Amniotic stem cell (primary cell): ENCODE measurements at places on chromosomes 3 and 15.

GRCh38 chr3:151869181-151869580 lies 4.3 kb upstream of the SUCNR1 start:
- no peak for DNase-seq

- DNase-seq, result no peak
Measured at GRCh38 chr15:82804575-82804949, 1.3 kb downstream of the FSD2 start.

DNA sequence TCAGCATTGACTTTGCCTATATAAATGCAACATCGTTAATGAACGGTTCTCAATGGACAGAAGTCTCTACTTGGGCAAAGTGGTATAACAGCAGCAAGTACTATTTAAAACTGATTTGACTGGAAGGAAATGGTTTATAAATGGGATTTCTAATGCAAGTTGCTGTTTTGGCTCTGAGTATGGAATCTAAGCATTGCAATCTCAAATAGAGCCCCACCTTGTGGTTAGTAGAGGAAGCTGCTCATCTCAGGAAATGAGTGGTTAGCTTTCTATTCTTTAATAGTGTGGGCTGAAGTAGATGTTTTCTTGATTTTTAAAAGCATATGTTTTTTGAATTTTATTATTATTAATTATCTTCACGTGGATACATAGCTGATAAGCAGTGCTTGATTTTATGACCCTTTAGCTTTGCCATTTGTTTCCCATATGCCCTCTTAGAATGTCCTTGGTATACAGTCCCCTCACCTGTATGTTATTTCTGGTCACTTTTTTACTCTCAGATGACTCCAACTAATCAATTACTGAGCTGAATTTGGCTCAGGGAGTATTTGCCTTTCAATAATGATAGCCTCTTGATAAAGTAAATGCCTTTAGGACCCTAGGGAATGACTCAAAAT lies 67.1 kb downstream of the OXSM start:
- peak; percentile 22 for DNase-seq

- no peak for DNase-seq
Measured at GRCh38 chr3:58179235-58180098, 31.3 kb downstream of the DNASE1L3 start.

- DNase-seq, result no peak
Measured at GRCh38 chr3:172132159-172132586, 92.8 kb downstream of the FNDC3B start.

- DNase-seq, result no peak
Measured at GRCh38 chr3:8734137-8734878, 706 bp downstream of the CAV3 start.

- DNase-seq, result no peak
Measured at GRCh38 chr3:123134671-123135070, 67.1 kb upstream of the SEC22A start.

- DNase-seq, result no peak
Measured at GRCh38 chr15:68819495-68820294, 1.0 kb downstream of the ANP32A start.

GRCh38 chr3:69197922-69198530 lies 75.6 kb upstream of the LMOD3 start:
- no peak for DNase-seq

DNA sequence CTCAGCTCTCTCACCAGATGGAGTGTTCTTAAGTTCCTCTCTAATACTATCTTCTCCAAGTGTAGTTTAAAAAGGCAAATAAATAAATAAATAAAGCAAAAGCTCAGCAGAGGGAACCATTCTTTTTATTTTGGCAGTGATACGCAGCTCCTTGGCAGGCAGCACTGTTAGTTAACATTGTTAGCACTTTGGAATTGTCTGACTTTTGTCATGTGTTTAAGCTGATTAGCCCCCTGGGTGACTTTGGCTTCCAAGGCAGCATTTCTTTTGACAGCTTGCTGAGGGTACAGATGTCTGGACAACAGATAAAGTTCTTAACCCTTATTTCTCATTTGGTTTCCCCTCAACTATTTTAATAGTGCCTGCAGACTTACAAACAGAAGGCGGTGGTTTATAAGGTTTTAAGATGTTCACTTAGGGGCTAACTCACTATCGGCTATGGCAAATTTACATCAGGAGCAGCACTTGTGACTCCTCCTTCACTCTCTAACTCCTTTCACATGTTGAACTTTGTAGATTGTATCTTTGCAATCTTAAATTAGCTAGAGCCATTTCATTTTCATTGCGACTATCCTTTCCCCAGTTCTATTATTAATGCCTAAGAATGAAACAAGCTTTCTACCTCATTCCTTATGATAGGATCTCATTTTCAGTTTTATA lies 213.4 kb downstream of the ZBBX start:
- DNase-seq, result no peak

- peak; percentile 21 for DNase-seq
Measured at GRCh38 chr15:63013052-63013808, 29.3 kb upstream of the TPM1 start.

DNA sequence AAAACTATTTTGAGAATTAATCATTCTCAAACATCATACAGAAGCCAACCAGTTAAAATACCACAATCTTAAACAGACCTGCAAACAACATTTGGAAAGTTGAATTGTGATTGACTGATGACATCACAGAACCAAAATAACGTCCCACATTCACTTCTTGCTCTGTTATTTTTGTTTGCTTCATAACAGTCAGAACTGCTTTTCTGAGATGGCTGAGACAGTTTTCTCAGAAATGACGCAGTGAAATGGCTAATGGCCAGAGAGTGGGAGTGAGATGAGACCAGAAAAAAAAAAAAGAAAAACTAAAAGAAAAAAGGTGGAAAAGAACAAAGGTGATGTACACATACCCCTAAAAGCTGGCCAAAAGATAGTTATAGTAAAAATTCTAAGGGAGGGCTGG lies 1061.2 kb downstream of the FHIT start:
- no peak for DNase-seq

DNA sequence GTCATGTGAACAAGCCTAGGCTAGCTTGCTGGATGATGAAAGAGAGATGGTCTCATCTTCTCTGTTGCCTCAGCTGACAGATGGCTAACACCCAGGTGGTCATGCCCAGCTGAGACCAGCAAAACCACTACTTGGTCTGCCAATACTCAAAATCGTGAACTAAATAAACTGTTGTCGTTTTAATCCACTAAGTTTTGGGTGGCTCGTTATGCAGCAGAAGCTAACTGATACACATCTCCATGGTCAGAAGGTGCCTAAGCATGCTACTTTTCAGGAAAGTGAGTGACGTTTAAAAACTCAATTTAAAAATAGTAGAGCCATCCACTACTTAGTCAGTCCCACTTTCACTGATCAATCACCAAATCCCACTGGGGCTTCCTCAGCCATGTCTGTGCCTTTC lies 52.8 kb downstream of the CCR4 start:
- DNase-seq, result no peak

DNA sequence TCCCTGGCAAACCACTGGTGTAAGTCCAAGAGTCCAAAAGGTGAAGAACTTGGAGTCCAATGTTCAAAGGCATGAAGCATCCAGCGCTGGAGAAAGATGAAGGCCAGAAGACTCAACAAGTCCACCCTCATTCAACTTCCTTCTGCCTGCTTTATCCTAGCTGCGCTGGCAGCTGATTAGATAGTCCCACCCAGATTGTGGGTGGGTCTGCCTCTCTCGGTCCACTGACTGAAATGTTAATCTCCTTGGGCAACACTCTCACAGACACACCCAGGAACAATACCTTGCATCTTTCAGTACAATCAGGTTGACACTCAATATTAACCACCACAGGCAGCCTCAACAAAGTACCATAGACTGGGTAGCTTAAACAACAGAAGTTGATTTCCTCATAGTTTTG lies 245.9 kb upstream of the IGF1R start:
- no peak for DNase-seq

DNA sequence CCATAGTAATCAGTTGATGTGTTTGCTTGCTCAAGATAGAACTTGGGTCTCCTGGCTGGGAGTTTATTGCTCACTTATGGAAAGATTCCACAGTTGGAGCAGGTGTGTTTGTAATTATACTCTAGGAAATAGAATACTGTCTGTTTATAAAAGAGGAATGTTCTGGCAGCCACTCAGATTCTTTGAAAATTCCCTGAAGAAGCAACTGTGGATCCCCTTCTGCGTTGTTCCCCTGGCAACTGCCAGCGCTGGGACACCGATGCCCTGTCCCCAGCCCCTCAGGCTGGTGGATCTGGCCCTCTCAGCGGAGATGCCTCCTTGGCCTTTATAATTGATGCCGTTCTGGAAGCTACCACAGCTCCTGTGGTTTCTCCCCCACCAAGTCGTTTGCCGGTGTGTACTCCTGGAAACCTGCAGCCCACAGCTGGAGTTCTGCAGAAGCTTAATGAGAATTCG lies 225.9 kb downstream of the ITPR1 start:
- DNase-seq, result no peak

- DNase-seq, result no peak
Measured at GRCh38 chr3:151135541-151136337, 50.3 kb downstream of the MED12L start.

GRCh38 chr3:26588931-26589330 lies 33.6 kb upstream of the LRRC3B start:
- DNase-seq, result no peak

DNA sequence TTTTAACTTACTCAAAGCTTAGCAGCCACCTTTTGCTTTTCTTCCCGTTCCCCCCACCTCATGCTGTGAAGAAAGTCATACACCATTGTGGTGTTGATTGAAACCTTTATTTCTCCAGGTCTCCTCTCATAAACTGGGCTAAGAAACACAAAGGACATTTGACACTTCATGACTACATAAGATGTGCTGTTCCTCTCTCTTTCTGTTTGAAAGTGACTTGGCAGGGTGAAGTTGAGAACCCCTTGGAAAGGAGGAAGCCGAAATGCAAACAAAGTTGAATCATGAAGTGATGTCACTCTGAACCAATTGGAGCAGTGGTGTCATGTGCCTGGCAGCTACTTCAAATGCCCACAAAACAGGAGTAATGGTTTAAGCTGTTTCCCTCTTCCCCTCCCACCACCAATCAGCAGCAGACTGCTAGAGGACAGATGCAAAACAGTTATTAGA lies 174.7 kb downstream of the IGF1R start:
- DNase-seq, result no peak

DNA sequence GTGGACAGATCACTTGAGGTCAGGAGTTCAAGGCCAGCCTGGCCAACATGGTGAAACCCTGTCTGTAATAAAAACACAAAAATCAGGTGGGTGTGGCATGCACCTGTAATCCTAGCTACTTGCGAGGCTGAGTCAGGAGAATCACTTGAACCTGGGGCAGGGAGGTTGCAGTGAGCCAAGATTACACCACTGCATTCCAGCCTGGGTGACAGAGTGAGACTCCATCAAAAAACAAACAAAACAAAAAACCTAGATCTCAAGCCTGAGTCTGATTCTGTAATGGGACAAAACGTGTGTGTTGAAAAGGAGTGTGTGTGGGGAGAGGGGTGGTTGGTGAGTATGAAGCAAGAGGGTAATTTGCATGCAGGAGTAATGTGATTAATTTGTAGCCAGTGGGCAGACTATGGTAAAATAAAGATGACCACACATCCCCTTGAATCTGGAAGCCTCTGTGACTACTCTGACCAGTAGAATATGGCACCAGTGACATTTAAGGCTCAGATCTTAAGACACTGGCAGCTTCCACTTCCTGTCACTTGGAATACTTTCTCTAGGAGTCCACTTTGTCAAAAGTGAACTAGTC lies 18.4 kb upstream of the OPA1 start:
- DNase-seq, result no peak

DNA sequence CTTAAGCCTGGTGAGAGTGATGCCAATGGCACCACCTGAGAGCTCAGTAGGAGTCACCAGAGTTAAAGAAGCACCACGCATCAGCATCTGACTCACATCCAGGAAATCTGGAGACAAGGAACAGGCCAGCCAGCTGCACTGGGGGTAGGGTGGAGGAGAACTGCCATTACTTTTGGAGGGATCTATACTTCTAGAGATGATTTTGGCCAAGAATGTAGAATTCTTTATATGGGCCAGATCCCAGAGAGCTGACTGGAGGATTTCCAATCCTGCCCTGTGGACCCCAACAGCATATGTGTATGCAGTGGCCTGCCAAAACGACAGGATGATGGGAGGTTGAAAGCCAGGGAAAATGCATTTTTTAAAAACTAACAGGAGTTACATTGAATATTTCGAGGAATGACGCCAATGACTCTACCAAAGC lies 29.8 kb downstream of the CCR3 start:
- no peak for DNase-seq

GRCh38 chr3:131216801-131217200 lies 164.8 kb upstream of the NUDT16 start:
- DNase-seq, result peak; percentile 3

GRCh38 chr3:14532691-14533456 lies 7.3 kb downstream of the GRIP2 start:
- no peak for DNase-seq

- DNase-seq, result no peak
Measured at GRCh38 chr3:11551036-11551435, 92.7 kb downstream of the VGLL4 start.

GRCh38 chr3:59535791-59536221 lies 486.0 kb upstream of the CFAP20DC start:
- no peak for DNase-seq

- DNase-seq, result no peak
Measured at GRCh38 chr3:155248531-155249187, 44.8 kb downstream of the STRIT1 start.

- DNase-seq, result no peak
Measured at GRCh38 chr3:38614651-38615352, 34.7 kb downstream of the SCN5A start.

GRCh38 chr3:160052385-160053047 lies 63.9 kb downstream of the IL12A start:
- DNase-seq, result no peak

GRCh38 chr15:66826507-66826906 lies 124.5 kb downstream of the SMAD6 start:
- no peak for DNase-seq

DNA sequence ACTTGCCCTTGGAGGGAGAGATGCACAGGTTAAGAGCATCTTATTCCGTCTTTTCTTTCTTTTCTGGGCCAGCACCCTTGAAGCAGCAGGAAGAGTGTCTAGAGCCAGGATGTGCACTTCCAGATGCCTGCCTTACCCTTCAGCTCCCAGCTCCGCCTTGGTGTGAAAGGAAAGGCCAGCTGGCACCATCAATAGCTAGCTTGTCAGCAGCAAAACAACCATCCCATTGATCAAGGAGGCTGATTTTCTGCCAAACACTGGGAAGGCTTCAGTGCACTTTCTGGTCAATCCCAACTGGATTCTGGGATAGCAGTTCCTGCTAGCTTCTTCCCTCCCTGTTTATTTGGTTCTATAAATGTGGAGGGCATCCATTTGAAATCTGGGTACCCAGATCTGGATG lies 110.9 kb upstream of the GALNT15 start:
- no peak for DNase-seq
